Lung (tissue), 17 donors: ENCODE measurements at places on chromosomes 13 and 19.
A peak's percentile ranks its signal among the peaks of the same experiment; 100 is the strongest.

DNA sequence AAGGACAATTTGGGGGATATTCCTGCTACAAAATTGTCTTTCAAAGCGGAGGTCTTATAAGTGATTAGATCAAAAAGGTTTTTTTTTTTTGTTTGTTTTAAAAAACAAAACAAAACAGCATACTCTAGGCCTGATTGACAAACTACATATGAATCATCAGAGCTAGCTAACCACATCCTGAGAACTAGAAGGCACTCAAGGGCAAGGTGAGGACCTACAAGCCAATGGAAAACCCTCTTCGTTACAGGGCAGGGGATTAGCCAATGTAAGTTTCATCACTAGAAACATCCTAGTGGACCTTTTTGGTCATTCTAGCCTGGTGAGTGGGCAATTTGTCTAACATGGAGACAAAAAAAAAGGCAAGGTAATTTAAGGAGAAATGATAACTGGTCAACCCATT is 428.6 kb downstream of the RFC3 start:
- DNase-seq: no peak
- H3K4me3 ChIP-seq: no peak overlapping the region
- H3K27ac ChIP-seq: no peak overlapping the region
- no peaks in the 10 kb centered on the region for H3K36me3 ChIP-seq
- no peaks in the 10 kb centered on the region for H3K4me1 ChIP-seq
- no peaks in the 10 kb centered on the region for H3K27me3 ChIP-seq

GRCh38 chr13:93976528-93976927 is 503.0 kb downstream of the DCT start:
- no peak for DNase-seq
- no peaks in the 10 kb centered on the region for H3K4me1 ChIP-seq
- no peak overlapping the region for H3K4me3 ChIP-seq

- peak; percentile 83 for DNase-seq
- peaks cover 9% of the 10 kb centered on the region for H3K27me3 ChIP-seq
- H3K4me1 ChIP-seq: peaks cover 16% of the 10 kb centered on the region
- no peak overlapping the region for H3K4me3 ChIP-seq
- H3K36me3 ChIP-seq: peaks cover 5% of the 10 kb centered on the region
These were observed 2.1 kb upstream of the HAMP start for GRCh38 chr19:35279985-35280821.

- H3K27me3 ChIP-seq: no peaks in the 10 kb centered on the region
- H3K27ac ChIP-seq: no peak overlapping the region
- no peaks in the 10 kb centered on the region for H3K4me1 ChIP-seq
- no peak for DNase-seq
- H3K4me3 ChIP-seq: no peak overlapping the region
- H3K36me3 ChIP-seq: no peaks in the 10 kb centered on the region
These were observed 2180.2 kb upstream of the PCDH20 start for GRCh38 chr13:63595811-63596210.

GRCh38 chr13:36166046-36166445 is 34.9 kb upstream of the DCLK1 start:
- no peaks in the 10 kb centered on the region for H3K36me3 ChIP-seq
- H3K4me3 ChIP-seq: no peak overlapping the region
- no peak for DNase-seq
- peaks cover 3% of the 10 kb centered on the region for H3K4me1 ChIP-seq
- H3K27ac ChIP-seq: no peak overlapping the region

DNA sequence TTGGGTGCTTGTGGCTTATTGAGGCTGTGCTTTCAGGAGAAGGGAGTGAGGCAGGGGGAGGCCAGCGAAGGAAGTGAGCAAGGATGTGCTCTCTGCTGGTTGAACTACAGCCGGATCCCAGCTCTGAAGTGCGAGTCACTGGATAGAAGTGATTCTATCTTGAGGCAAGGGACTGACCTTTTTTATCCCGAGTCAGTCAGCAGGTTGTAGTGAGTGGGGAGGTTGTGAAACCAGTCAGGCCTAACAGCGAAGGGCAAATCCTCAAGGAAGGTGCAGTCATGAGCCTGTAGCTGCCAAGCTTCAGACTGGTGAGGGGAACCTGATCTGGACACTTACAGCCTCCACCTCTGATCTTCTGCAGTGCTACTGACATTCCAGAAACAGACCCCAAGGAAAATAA is 18.6 kb downstream of the SCEL start:
- no peak overlapping the region for H3K4me3 ChIP-seq
- H3K4me1 ChIP-seq: no peaks in the 10 kb centered on the region
- no peak overlapping the region for H3K27ac ChIP-seq
- no peaks in the 10 kb centered on the region for H3K36me3 ChIP-seq
- no peaks in the 10 kb centered on the region for H3K27me3 ChIP-seq
- DNase-seq: no peak

GRCh38 chr13:59303433-59303832 is 860.3 kb downstream of the DIAPH3 start:
- no peaks in the 10 kb centered on the region for H3K36me3 ChIP-seq
- H3K4me1 ChIP-seq: no peaks in the 10 kb centered on the region
- no peak overlapping the region for H3K27ac ChIP-seq
- no peak overlapping the region for H3K4me3 ChIP-seq
- no peak for DNase-seq

DNA sequence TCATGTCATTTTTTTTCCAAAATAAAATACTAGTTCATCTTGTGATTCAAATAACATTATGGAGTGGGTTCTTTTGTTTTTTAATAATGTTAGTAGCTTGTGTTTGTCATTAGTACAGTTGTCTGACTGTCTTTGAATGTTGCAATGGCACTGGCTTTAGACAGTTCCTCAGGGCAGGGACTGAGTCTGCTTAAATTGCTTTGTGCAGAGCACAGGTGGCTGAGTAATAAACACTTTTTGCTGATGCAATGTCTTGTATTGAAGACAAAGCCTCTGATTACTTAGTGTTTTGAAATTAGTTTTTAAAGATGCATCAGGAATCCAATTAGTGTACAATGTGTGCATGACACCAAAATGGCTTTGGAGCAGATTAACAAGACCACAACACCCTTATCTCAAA is 88.7 kb upstream of the PCDH9 start:
- DNase-seq: no peak
- H3K36me3 ChIP-seq: no peaks in the 10 kb centered on the region
- no peaks in the 10 kb centered on the region for H3K4me1 ChIP-seq
- no peak overlapping the region for H3K4me3 ChIP-seq

- H3K27me3 ChIP-seq: no peaks in the 10 kb centered on the region
- H3K27ac ChIP-seq: no peak overlapping the region
- no peak for DNase-seq
These were observed 8.7 kb upstream of the KCNRG start for GRCh38 chr13:50006426-50007135.

DNA sequence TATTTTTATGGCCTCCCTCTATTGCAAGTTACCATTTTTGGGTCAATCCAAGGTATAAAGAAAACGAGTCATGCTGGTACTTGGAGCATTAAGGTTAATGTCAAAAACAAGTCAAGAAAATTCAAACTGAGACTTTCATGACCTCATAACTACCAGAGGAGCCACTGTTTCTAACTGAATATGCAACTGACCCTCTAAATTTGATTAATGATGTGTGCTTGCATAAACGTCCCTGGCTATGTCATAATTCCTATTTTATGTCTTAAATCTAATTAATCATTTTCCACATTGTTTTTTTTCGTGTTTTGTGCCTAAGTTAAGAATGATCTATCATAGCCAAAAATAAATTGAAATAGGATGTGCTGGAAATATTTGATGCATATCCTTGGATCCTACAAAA is 396.7 kb upstream of the GPC6 start:
- H3K36me3 ChIP-seq: no peaks in the 10 kb centered on the region
- no peak overlapping the region for H3K27ac ChIP-seq
- H3K27me3 ChIP-seq: no peaks in the 10 kb centered on the region
- H3K4me1 ChIP-seq: no peaks in the 10 kb centered on the region
- no peak for DNase-seq

- H3K27me3 ChIP-seq: no peaks in the 10 kb centered on the region
- H3K36me3 ChIP-seq: no peaks in the 10 kb centered on the region
- no peak overlapping the region for H3K27ac ChIP-seq
- DNase-seq: no peak
- H3K4me1 ChIP-seq: peaks cover 10% of the 10 kb centered on the region
These were observed 66.3 kb downstream of the IRS2 start for GRCh38 chr13:109719962-109720646.

DNA sequence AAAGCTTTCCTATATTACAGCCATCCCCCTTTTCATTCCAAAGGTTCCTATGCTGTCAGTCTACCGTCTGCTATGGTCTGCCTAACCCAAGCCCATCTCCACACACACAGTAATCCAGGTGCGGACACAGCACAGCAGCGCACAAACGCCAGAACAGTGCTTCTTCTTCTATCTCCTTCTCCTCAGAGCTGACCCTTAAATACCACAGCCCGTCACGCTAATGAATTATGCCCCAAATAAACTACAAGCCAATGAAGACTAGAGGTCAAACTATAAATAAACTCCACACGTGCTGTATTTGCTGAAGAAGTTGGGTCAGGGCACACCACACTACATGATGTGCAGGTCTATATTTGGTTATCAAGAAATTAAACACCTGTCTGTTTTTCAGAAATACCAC is 71.8 kb downstream of the TBC1D4 start:
- H3K36me3 ChIP-seq: no peaks in the 10 kb centered on the region
- no peak for DNase-seq
- peak overlapping the region; percentile 43 for H3K27ac ChIP-seq
- no peak overlapping the region for H3K4me3 ChIP-seq
- no peaks in the 10 kb centered on the region for H3K27me3 ChIP-seq
- H3K4me1 ChIP-seq: peaks cover 13% of the 10 kb centered on the region

- no peak overlapping the region for H3K4me3 ChIP-seq
- H3K27ac ChIP-seq: no peak overlapping the region
- DNase-seq: no peak
- H3K4me1 ChIP-seq: no peaks in the 10 kb centered on the region
- H3K36me3 ChIP-seq: no peaks in the 10 kb centered on the region
These were observed 1.3 kb upstream of the CEACAM20 start for GRCh38 chr19:44530777-44531176.

DNA sequence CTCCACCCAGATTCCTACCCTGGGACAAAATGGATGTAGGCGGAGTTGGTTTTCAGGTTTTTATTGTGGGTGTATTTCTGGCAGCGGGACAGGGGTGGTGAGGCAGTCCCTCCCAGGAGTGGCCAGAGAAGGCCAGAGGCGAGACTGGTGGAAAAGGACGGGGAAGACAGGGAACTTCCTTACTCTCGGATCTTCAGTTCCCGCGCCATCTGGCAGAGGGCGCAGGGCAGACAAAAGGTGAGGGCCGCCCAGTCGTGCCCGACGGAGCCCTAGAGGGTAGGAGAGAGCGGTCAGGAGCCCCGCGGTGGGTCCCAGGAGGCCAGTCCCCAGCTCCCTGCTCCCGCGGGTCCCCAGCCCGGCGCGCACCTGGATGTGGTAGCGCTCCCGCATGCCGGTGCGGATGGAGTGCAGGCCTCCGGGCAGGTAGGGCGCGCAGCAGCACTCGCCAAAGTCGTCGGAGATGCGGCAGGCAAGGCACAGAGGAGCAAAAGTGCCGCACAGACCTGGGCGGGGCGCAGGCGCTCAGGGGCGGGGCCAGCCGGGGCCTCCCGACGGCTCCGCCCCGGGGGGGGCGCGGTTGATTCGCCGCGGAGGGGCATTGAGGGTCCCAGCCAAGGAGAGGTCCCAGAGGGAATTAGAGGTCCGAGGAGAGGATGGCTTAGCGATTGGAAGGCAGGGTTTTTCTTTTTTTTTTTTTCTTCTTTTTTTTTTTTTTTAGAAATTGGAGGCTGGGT is 3.0 kb downstream of the CNFN start:
- H3K36me3 ChIP-seq: no peaks in the 10 kb centered on the region
- no peak overlapping the region for H3K4me3 ChIP-seq
- peak; percentile 37 for DNase-seq
- H3K4me1 ChIP-seq: peaks cover 2% of the 10 kb centered on the region
- peaks cover 30% of the 10 kb centered on the region for H3K27me3 ChIP-seq

- H3K27me3 ChIP-seq: no peaks in the 10 kb centered on the region
- H3K27ac ChIP-seq: no peak overlapping the region
- H3K4me3 ChIP-seq: no peak overlapping the region
- H3K36me3 ChIP-seq: peaks cover 2% of the 10 kb centered on the region
- peak; percentile 71 for DNase-seq
These were observed 1.8 kb downstream of the ZNF114 start for GRCh38 chr19:48271531-48272151.

- H3K4me3 ChIP-seq: no peak overlapping the region
- H3K27ac ChIP-seq: no peak overlapping the region
- DNase-seq: peak; percentile 69
- no peaks in the 10 kb centered on the region for H3K36me3 ChIP-seq
These were observed 6.1 kb downstream of the FOSB start for GRCh38 chr19:45473682-45474605.

- no peaks in the 10 kb centered on the region for H3K36me3 ChIP-seq
- no peak overlapping the region for H3K27ac ChIP-seq
- peaks cover 3% of the 10 kb centered on the region for H3K4me1 ChIP-seq
- DNase-seq: no peak
- no peak overlapping the region for H3K4me3 ChIP-seq
These were observed 50.9 kb downstream of the PEPD start for GRCh38 chr19:33470686-33471085.

- no peak overlapping the region for H3K27ac ChIP-seq
- no peaks in the 10 kb centered on the region for H3K4me1 ChIP-seq
- no peak overlapping the region for H3K4me3 ChIP-seq
These were observed 683.5 kb downstream of the LIG4 start for GRCh38 chr13:107531816-107532215.

DNA sequence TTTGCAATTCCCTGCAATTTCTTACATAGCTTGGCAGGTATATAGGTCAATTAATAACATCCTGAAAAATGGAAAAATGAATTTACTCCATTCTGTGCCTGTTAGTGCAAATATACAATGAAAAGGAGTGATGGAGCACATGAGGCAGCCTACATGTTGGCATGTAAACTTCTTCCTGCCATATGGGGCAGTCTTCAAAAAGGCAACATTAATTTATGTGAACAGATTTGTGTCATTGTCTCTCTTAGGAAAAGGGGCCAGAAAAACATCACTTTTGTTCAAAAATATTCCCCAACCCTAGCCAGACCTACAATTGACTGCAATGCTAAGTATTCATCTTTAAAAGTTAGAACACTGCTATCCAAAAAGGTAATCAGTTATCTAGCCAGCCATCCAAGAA is 332.2 kb downstream of the TBC1D4 start:
- no peaks in the 10 kb centered on the region for H3K36me3 ChIP-seq
- no peak overlapping the region for H3K4me3 ChIP-seq
- no peak overlapping the region for H3K27ac ChIP-seq
- H3K27me3 ChIP-seq: no peaks in the 10 kb centered on the region
- H3K4me1 ChIP-seq: no peaks in the 10 kb centered on the region

- H3K27ac ChIP-seq: no peak overlapping the region
- H3K4me1 ChIP-seq: no peaks in the 10 kb centered on the region
- H3K36me3 ChIP-seq: no peaks in the 10 kb centered on the region
- H3K27me3 ChIP-seq: peaks cover 38% of the 10 kb centered on the region
- no peak for DNase-seq
These were observed 7.9 kb upstream of the PDE4A start for GRCh38 chr19:10412257-10412977.

DNA sequence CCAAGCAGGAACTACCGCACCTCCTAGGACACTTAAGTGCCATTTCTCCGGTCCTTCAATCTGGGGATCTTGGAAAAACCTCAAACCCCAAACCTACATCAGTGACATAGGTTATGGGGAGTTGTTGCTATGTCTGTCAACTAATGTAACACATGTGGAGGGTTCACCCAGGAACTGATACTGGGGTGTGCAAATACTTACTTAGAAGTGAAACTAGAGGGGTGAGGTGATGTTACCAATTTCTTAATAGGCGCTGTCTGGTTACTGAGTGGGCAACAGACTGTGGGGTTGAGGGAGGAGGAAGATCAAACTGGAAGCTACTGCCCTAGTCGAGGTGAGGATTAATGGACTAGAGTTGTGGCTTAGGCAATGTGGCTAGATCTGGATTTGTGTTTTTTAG is 1.9 kb downstream of the ZNF586 start:
- no peak overlapping the region for H3K27ac ChIP-seq
- H3K36me3 ChIP-seq: peaks cover 16% of the 10 kb centered on the region
- no peak overlapping the region for H3K4me3 ChIP-seq
- no peak for DNase-seq
- peaks cover 3% of the 10 kb centered on the region for H3K4me1 ChIP-seq
